ENCODE measurements at places on chromosomes 7 and 10.
A peak's percentile ranks its signal among the peaks of the same experiment; 100 is the strongest.

DNA sequence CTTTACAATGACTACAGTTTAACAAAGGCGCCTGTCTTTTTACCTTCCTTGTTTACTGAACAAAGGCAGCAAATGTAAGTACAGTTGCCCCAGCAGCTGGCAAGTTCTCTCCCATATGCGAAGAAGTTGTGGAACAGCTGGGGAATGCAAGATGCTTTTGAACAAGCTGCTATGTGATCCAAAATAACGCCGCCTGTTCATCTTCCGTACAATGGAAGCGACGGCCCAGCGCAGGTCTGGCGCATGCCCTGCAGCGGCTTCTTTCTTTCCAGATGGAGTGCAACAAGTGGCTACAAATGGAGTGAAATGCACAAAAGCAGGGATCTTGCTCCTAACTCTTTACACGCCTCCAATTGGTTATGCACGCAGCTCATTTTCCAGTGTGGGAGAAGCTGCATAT, 97.0 kb upstream of the SVIL start:
- DNase-seq: peak; percentile 1

GRCh38 chr7:8141070-8141469, 120.9 kb downstream of the ICA1 start:
- DNase-seq: no peak

- DNase-seq: no peak
Measured at GRCh38 chr7:8531991-8532515, 98.6 kb downstream of the NXPH1 start.

GRCh38 chr7:34143402-34143801, 238.1 kb downstream of the BMPER start:
- DNase-seq: no peak

DNA sequence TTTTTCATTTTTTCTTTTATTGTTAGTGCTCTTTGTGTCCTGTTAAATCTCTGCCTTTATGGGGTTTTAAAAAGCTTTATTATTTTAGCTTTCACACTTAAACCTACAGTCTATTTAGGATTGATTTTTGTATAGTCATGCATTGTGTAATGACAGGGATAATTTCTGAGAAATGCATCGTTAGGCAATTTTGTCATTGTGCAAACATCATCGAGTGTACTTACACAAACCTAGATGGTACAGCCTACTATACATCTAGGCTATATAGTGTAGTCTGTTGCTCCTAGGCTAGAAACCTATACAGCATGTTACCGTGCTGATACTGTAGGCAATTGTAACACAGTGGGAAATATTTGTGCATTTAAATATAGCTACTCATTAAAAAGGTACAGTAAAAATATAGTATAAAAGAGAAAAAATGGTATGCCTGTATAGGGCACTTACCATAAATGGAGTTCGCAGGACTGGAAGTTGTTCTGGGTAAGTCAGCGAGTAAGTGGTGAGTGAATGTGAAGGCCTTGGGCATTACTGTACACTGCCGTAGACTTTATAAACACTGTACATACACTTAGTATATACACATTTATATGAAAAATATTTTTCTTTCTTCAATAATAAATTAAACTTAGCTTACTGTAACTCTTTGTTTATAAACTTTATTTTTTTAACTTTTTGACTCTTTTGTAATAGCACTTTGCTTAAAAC, 16.0 kb downstream of the UBE2D1 start:
- DNase-seq: no peak

GRCh38 chr10:5364890-5365338, at the start of gene UCN3:
UCN3 (plus strand) TSS chr10:5364966; CDS start chr10:5373721, 8,755 bp downstream.
- no peak for DNase-seq

Data from C1 segment of cervical spinal cord (tissue), 14 donors.